ENCODE measurements at places on chromosomes 4 and X.
A peak's percentile ranks its signal among the peaks of the same experiment; 100 is the strongest.

DNA sequence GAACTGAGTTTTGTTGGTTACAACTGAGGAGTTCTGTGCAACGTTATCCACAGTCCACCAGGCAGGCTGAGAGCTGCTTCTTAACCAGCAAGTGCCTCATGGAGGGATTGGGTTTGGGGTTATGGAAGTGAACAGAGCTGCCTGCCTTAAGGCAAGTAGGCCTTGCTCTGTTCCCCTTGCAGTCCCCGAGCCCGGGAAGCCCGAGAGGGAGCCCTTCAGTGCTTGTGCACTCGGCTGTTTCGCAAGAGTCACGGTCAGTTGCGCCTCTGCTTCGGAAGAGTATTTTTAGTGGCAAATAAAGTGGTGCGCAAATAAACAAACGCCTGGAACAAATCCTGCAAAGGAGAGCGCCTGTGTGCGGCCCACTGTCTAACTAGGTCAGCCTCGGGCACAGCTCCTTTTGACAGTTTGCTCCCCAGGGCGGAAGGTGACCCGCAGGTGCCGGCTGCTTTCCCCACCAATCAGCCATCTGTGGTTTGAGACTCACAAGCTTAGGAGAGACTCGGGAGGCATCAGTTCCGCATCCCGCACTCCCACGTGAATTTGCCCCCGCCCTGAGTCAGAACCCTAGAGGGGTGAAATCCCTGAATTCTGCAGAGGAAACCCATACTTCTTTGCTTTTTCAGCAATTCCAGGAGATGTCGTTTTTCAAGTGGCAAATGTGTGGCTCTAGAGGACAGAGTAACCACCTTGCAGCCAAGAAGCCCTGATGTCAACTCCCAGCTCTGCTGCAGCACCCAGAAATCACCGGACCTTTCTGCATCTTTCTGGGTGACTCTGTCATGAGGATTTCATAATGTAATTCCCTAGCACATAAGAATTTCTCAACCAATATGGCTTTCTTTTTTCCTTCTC lies 56.8 kb downstream of the LGI2 start:
- DNase-seq = no peak

DNA sequence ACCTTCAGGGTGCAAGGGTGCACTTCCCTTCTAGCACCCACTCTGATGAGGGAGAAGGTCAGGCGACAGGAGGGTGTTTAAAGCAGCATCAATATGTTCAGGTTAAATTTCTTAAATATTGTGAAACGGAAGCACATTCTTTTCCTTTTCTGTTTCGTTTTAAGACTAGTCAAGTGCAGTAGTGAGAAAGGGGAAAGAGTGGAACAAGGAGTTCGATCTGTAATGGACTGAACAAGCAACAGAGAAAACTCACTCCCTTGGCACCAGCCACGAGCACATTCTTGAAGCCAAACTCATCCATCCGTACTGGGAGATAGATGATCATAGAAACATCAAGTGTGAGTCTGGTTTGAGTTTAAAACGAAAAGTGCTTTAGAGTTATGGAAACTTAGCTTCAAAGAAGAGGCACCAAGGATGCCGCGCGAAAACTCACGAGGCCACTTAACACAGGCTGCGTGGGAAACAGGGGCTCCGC lies 815 bp downstream of the FAM53A start:
- no peak for DNase-seq

DNA sequence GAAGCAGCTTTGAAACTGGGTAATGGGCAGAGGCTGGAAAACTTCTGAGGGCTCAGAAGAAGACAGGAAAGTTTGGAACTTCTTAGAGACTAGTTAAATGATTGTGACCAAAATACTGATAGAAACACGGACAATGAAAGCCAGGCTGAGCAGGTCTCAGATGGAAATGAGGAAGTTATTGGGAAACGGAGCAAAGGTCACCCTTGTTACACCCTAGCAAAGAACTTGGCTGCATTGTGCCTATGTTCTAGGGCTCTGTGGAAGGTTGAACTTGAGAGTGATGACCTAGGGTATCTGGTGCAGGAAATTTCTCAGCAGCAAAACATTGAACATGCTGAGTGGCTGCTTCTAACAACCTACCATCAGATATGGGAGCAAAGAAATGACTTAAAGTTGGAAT lies 50.8 kb upstream of the FBXW7 start:
- DNase-seq = no peak

DNA sequence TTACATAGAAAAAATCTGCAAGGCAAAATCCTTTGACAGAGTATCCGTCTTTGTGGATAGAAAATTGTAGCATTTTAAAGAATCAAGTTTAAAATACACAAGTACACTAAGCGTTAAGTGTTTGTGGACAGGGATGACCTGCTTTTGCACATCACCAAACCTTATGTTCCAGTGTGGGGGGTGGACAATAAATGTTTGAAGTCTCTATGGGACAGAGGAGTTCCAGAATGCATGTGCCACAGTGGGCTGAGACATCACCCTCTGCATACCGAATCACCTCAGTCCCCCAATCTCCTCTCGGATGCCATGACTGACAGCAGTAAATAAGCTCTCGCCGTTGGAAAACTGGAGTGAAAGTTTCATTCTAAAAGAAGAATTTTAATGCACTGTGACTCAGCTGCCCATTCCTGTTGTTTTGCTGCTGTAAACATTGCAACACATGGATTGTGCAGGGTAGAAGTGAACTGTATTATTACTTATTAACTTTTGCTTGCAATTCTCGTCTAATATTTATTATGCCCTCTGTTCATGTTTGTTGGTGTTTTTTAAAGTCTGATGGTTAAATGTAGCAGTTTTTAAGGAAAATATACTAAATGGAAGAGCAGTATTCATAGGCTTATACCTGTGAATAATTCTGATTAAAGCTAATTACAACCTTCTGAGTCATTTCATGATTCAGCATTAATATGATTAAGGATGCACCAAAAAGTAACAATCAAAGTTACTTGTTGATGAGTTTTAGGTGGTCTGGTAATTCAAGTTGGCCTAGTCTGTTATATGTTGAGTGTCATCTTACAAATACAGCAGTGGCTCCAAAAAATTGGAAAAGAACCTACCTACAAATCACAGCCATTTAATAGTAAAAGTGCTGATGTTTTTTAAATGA lies 24.0 kb downstream of the CDKN2AIP start:
- no peak for DNase-seq

DNA sequence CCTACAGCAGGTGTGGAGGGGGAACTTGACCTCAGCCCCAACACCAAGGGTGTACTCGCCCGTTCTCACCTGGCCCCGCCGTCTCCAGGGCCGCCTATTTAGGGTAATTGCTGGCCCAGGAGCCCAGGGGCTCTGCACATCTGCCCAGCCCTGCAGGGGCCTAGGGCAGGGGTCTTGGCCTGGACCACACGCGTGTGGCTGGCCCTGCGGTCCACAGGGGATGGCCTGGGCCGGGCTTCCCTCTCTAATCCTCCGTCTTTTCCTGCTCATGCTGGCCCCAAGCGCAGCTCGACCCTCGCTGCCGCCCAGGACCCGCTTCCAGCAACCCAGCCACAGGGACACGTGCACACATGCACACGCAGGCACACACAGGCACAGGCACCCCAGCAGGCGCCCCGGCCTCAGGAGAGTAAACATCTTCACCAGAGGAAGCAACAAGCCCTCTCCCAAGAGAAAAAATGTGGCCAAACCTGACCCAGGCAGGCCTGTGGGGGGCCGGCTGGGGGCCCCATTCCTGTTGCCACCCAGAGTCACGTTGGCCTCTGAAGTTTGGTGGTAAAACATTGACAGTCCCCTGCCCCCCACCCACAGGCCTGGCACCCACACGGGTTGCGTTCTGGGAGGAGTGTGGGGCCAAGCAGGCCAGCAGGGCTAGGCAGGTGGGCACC lies 24.6 kb upstream of the FGFR3 start:
- no peak for DNase-seq

- DNase-seq = peak; percentile 31
These were observed 5.2 kb upstream of the ARX start for GRCh38 chrX:25020905-25021449.

DNA sequence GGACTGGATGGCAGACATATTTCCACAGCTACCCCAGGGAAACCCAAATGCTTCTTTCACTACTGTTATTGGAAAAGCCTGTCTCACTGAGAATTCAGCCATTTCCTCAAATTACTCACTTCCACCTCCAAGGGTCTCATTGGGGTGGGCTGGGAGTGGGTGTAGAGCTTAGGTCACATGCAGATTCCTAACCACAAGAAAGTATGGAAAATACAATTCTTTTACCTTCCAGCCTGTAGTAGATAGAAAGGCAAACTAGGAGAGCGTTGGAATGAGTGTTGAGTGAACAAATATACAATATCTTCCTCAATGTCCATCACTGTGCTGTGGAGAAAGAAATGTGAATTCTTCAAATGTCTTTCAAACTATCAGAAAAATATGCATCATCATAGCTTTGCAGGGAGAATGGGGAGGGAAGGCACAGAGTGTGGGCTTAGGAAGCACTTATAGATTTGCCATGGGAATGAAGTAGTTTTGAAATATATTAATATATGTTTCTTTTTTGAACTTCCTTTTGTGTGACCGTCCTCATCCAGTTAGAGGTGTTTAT lies 245.3 kb upstream of the JADE1 start:
- DNase-seq = no peak

DNA sequence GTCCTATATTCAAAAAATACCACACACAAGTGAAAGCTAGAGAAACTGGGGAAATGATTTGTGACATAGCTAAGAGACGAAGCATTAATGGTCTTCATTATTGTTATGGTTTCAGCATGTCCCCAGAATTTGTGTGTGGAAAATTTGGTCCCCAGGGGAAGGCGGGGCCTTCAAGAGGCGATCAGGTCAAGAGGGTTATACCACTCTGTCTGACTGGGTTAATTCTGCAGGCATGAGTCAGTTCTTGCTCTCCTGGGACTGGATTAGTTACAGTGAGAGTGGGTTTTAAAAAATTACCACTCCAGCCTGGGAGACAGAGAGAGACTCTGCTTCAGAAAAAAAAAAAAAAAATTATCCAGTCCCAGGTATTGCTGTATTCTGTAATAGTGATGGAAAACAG lies 2.1 kb upstream of the MTNR1A start:
- no peak for DNase-seq

DNA sequence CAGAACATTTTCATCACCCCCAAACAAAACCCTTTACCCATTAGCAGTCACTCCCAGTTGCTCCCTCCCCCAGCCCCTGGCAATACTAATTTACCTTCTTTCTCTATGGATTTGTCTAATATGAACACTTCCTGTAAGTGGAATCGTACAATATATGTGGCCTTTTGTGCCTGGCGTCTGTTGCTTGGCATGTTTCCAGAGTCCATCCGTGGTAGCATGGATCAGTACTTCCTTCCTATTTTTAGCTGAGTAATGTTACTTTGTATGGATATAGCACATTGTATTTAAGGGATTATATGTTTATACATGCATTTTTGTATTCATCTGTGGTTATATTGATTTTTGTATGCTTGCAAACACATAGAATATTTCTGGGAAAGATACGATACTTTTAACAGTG lies 48.2 kb downstream of the PPEF1 start:
- no peak for DNase-seq

All from naive thymus-derived CD8-positive, alpha-beta T cell (primary cell).